Dermis blood vessel endothelial cell (primary cell): ENCODE measurements at places on chromosomes 3 and 15. TPM values are rescaled to one million over a fixed set of nuclear protein-coding genes. Genes with fewer than 3 reads are reported as not detected.
A peak's percentile ranks its signal among the peaks of the same experiment; 100 is the strongest.

DNA sequence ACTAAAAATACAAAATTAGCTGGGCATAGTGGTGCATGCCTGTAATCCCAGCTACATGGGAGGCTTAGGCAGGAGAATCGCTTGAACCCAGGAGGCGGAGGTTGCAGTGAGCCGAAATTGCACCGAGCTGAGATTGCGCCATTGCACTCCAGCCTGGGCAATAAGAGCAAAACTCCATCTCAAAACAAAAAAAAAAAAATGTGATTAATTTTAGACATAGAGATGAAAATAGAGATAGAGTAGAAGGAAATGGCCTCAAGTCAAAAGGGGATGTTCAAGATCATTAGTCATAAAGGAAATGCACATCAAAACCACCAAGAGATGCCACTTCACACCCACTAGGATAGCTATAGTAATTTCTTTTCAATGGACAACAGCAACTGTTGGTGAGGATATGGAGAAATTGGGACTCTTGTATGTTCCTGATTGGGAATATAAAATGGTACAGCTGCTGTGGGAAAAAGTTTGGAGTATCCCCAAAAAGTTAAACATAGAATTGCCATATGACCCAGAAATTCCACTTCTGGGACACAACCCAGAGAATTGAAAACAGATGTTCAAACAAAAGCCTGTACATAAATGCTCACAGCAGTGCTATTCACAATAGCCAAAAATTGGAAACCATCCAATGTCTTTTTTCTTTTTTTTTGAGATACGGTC lies 55.4 kb downstream of the ABHD2 start:
- peak; percentile 84 for DNase-seq

- DNase-seq, result no peak
These were observed 190.2 kb downstream of the SLC9A9 start for GRCh38 chr3:143658116-143658515.

- peak; percentile 67 for DNase-seq
These were observed 522.6 kb upstream of the SEMA6D start for GRCh38 chr15:47194718-47195117.

DNA sequence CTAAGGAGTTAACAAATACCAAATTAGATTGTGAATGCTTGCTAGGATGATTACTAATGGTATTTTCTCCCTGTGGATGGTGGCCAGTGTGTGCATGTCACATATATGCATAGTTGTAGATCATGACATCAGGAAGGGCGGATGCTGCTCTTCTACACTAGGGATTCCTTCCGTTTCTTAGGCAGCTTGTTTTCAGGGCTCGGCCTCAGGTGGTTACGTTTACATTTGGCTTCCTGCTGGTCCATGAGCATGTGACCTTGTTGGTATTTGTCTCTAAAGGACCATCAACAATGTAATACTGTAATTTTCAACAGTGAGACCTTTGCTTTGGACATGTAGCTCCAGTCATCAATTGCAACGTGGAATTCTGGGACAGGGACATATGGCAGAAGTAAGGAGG lies 221.4 kb downstream of the NR1D2 start:
- DNase-seq, result no peak

DNA sequence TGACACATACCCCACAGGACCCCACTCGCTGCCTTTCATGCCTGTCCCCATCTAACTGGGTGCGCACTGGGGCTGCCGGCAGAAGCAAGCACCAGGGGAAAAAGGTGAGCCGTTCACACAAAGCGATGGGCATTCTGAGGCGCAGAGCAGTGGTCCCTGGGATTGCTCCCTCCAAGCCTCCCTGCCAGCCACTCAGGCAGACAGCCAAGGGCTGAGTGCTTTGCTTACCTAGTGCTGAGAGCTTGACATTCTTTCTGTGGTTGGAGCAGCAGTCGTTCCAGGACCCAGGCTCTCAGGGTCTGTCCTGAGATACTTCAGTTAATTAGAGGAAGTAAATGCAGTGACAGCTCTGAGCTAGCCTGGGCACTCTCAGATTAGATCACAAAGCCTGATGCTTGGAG lies 5.7 kb downstream of the ESYT3 start:
- no peak for DNase-seq

- DNase-seq, result no peak
These were observed 4.0 kb upstream of the DAG1 start for GRCh38 chr3:49466085-49466484.

- no peak for DNase-seq
These were observed 34.7 kb downstream of the MAP3K13 start for GRCh38 chr3:185397676-185398075.

- peak; percentile 93 for DNase-seq
These were observed 9.5 kb upstream of the TRIM69 start for GRCh38 chr15:44726568-44727484.

DNA sequence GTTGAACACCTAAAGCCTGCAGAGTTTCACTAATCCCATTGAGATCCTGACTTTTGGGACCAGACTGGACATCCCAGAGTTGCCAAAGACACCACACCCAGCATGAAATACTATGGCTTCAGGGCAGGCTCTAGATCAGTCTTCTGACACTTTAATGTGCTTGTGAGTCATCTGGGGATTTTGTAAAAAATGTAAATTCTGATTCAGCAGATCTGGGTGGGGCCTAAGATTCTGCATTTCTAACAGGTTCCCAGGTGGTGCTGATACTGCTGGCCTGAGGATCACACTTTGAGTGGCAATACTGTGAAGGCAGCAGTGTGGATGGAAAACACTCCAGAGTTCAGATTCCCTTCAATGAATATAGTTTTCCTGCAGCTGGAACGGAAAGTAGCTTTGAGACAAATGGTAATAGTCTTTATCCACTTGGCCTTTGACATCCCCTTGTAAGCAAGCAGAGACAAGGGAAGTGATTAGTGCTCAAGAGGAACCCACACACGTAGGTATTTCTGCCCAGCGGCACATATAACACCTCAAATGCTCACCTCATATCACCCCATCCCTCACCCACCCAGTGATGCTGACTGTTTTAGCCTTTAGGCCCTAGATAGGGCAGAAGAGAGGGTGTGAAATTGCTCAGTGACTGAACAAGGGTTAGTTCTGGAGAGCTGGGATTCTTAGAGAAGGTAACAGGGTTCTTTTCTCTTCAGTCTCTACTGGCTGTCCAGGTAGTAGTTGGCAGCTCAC lies 51.5 kb upstream of the GSK3B start:
- DNase-seq, result peak; percentile 27

TRPM1 gene
- total RNA-seq, result 1.9 TPM in 1 of 2 replicates, not detected in the other

CCDC191 gene
- total RNA-seq, result 1.3 and 3.2 TPM in 2 replicates

GRCh38 chr15:66705277-66706146 lies 3.5 kb downstream of the SMAD6 start:
- no peak for DNase-seq

GRCh38 chr3:23938688-23939087 lies 6.4 kb upstream of the NR1D2 start:
- no peak for DNase-seq

- no peak for DNase-seq
These were observed 279.2 kb downstream of the PDCD6IP start for GRCh38 chr3:34077417-34078195.

- no peak for DNase-seq
These were observed 15.0 kb downstream of the KLF15 start for GRCh38 chr3:126342211-126342610.

PLXNB1 gene
- 16.8 and 23.7 TPM in 2 replicates for total RNA-seq

DNA sequence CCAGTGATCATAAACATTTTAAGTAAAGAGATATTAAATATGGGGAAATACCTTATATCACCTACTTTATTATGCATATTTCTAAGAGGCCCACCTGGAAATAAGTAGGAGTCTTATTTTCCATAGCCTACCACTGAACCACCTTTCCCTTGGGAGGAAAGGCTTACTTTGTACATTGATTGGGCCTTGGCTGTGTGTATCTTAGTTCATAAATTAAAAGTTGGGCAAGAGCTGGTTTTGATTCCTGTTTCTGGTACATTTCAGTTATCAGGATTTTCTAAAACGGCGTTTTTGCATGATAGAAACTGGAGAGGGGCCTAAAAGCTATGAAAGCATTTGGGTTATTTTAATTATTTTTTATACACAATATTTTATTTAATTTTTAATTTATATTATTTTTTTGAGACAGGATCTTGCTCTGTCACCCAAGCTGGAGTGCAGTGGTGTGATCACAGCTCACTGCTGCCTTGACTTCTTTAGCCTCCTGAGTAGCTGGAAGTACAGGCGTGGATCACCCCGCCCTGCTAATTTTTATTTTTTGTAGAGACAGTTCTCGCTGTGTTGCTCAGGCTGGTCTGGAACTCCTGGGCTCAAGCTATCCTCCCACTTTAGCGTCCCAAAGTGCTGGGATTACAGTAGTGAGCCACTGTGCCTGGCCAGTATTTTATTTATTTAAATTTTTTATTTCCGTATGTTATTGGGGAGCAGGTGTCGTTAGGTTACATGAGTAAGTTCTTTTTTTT lies 2.6 kb downstream of the GMPS start:
- DNase-seq, result no peak

- DNase-seq, result no peak
These were observed 145.1 kb downstream of the SEMA6D start for GRCh38 chr15:47862402-47862801.

- no peak for DNase-seq
These were observed 82.2 kb upstream of the EPHA3 start for GRCh38 chr3:89025185-89025584.

ANKRD63 gene
- total RNA-seq, result not detected in 2 replicates

GOLGA6L10 gene
- 0.17 and 0.65 TPM in 2 replicates for total RNA-seq

DNA sequence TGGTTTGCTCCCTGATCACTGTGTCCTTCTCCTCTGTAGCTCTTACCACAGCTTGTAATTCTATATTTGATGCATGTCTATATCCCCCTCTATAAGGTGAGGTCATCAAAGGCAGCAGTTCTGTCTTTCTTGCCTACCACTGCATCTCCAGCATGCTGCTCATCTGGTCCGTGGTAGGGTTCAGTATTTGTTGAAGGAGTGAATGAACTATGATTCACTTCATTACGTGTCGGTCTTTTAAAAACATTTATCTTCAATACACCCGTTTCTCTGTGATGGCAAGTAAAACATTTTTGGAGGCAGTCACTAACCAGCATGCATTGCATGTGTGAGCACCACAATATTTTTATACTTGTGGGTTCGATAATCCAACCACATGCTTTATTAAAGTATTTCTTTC lies 27.6 kb downstream of the CHST14 start:
- DNase-seq, result no peak

DNA sequence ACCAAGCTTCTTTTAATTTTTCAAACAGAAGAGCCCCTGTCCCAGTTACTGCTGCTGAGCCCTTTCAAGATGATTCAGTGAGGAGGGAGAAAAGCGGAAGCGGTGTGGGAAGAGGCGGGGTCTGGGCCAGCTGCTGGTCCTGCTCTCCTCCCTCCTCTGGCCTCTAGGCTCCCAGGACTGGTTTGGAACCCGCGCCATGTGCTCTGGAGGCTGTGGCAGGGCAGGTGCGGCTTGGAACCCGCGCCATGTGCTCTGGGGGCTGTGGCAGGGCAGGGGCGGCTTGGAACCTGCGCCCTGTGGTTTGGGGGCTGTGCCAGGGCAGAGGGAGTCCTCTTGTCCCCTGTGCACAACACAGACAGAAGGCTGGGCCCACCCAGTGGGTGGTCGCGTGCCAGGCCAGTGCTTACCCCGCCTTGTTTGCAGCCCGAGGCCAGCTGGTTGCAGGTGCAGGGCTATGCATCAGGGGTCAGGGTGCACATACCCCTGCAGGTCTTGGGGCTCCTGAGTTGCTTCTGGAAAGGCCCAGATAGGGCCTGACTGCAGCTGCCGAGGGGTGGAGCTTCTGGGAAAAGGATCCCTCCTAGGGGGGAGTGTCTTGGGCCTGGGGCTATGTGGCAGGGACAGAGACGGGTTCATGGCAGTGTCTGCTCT lies 12.2 kb downstream of the ALG1L2 start:
- no peak for DNase-seq

DUOXA2 gene
- total RNA-seq, result not detected in 2 replicates

- peak; percentile 38 for DNase-seq
These were observed 3.9 kb upstream of the DNASE1L3 start for GRCh38 chr3:58214484-58215316.

- peak; percentile 47 for DNase-seq
These were observed 143.1 kb upstream of the TBL1XR1 start for GRCh38 chr3:177340243-177340830.

DNA sequence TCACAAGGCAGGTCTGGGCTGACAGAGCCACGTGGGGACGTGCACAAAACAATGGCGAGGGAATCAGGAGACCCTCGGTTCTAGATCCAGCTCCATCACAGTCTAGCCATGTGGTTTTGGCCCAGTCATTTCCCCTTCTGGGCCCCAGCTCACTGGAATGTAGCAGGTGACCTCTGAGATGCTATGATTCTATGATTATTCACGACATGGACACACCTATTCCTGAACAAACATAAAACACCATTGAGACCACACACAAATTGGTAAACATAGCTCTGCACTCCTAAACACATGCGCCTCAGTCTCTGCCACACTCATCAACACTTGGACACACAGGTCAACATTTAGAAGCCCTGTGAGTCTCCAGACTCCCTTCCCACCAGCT lies 9.0 kb downstream of the IGDCC4 start:
- DNase-seq, result no peak

DNA sequence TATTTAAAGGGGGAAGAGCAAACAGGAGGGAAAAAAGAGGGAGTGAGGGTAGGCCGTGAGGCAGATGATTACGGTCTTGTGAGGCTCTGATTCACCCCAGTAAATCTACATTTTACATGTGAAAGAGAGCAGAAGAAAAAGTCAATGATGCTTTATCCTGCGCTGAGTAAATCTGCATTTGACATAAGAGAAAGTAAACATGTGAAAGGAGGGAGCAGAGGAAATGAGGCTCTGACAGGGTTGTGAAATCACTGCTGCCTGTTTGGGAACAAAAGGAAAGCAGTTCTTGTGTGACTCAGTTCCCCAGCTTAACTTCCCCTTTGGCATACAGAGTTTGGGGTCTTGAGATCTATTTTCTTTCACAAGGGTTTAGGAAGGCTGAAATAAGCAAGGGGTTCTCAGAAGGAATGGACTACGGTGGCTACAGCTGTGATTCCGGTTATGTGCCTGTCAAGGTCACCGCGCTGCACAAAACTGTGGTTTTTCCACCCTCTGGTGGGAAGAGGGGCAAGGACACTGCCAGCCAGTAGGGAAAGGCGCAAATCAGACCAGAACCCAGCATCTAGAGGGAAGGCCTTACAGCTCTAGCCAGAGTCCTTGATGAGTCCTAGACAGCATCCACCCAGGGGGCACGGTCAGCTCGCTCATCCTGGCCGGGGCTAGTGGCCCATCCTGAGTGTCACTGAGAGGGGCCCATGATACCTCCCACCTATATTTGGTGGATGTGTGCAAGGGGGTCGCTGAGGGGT lies 18.9 kb upstream of the HCN4 start:
- DNase-seq, result peak; percentile 5

- no peak for DNase-seq
These were observed 57.7 kb downstream of the GATM start for GRCh38 chr15:45320581-45321205.

DNA sequence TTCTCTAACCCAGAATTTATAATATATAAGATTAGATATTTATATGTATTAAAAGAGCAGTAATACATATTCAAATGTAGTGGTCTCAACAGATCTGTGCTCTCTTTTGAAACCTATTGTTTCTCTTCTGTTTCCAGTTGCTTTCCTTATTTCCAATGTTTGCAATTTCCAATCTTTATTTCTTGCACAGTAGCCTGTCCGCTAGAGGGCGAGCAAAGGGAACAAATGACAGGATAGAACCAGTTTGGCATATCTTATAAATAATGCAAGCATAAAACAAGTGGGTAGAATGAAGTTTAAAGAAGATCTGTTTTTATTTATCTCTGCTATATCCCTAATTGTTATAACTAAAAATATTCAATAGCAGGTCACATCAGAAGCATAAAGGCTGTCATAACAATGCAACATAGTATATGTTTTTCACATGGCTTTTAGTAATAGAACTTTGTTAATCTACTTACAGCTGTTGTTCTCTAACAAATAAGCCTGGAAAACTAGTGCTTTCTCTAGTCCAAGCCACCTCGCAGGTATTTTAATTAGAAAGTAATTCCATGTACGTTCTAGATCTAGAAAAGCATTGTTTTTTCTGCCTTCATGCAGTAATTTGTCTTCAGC lies 15.1 kb upstream of the TCAIM start:
- peak; percentile 82 for DNase-seq
